ENCODE measurements at places on chromosomes 4 and X.

GRCh38 chr4:172850838-172851237 lies 317.8 kb upstream of the GALNT7 start:
- DNase-seq = no peak

GRCh38 chr4:73822389-73822788 lies 14.1 kb upstream of the CXCL6 start:
- DNase-seq = no peak

DNA sequence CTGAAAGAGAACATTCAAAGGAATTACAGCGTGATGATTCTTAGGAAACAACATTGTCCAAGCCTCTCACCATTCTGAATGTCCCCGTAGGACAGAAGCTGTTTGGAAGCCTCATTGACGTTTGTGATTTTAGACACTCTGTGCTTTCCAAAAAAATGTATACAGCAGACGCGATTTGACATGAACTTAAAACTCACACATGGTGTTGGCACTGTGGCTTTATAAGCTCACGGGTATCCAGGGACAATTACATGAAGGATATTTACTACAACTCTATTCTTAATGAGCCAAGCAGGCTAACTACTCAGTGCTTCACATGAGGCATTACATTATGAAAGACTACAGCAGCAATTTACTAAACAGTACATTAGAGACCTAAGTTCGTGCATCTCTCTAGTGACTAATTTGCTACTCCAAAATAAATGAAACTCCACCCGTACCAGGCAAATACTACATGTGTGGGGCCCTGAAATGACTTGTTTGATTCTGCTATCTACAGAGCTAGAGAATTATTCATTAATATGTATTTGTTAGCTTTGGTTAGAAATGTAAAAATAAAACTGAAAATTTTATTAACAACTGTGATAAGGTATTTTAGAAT lies 620.7 kb downstream of the SPRY1 start:
- DNase-seq = no peak

DNA sequence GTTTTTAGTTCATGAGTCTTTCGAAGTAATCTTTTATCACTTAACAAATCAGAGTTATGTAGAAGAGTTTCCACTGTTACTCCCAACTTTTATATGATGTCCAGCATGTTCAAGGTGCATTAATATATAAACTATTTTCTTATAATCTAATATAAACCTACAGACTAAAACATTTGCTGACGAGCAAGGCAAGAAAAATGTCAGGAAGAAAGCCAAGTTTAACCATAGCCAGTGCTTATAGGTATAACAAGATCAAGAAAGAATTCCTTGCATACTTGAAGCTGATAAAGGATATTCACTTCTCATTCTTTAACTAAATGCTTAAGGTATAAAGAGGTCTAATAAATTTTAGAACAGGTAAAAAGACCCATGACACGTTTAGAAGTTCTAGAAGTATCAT lies 167.7 kb downstream of the NPNT start:
- DNase-seq = no peak

GRCh38 chrX:137566746-137567679 lies 1.1 kb downstream of the ZIC3 start:
- DNase-seq = no peak

- no peak for DNase-seq
Measured at GRCh38 chr4:52704661-52705060, 45.6 kb upstream of the USP46 start.

GRCh38 chr4:91212211-91212610 lies 1085.0 kb downstream of the CCSER1 start:
- DNase-seq = no peak

DNA sequence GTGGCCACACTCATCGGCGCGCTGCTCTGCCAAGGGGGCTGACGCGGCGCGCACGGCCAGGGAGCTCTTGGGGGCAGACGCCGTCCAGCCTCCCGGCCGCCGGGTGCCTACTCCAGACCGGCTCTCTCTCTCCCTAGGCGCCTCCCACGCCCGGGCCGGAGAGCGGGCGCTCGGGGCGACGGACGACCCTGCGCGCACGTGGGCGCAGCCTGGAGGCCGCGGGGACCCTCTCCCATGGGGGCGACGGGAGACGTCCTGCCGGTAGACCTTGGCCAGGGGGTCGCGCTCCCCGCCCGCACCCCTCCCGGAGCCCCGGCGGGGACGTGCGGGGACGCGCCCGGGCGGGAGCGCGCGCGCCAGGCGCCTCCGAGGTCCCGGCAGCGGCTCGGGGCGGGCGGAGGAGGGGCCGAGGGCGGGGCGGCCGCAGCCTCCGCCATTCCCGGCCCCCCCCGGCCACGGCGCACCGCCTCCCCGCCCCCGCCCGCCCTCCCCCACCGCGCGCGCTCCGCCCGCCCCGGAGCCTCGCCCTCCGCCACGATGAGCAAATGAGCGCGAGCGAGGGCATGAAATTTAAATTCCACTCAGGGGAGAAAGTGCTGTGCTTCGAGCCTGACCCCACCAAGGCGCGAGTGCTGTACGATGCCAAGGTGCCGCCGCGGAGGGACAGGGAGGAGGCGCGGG lies at the start of gene MSL3:
MSL3 (plus strand) TSS at position 519 of the 681 bp plus-strand sequence; CDS start at position 546, 27 bp downstream.
- DNase-seq = no peak

DNA sequence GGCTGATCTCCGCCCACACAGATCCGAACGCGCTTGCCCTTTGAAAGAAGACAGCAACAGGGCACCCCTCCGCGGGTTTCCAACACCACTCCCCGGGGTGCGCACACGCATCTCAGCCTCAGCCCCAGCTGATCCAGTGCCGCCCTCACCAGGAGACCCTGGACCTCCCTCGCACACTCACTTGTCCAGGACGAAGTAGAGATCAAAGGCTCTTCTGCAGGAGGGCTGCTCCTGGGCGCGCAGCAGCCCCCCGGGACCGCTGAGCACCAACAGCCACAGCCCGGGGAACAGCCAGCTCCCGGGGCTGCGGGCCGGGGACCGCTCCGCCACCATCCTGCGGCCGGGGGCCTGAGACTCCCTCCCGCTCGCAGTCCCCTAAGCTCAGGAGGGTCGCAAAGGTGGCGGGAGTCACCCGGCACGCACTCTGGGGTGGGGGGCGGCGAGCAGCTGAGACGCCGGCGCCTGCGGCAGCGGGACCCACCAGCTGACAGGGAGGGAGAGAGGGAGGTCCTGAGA lies 743 bp downstream of the ANTXR2 start:
- DNase-seq = no peak

- DNase-seq = no peak
Measured at GRCh38 chr4:14234307-14234706, 606.8 kb upstream of the BOD1L1 start.

DNA sequence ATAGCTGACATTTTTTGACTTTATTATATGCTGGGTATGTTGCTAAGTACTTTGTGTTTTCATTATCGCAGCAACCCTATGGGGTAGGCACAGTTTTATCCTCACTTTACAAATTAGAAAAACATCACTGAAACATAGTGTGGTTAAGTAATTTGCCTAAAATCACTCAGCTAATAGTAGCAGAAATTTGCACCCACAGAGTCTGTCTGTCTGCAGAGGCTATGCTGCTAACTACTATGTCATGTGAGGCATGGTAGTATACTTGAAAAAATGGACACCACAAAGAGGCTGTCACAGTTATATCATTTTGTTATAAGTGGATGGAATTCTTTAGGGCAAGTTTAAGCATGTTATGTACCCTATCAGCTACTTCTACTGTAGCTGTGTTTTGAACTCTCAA lies 69.0 kb downstream of the STAG2 start:
- DNase-seq = no peak

GRCh38 chrX:13864264-13864663 lies 47.4 kb upstream of the GPM6B start:
- DNase-seq = no peak

DNA sequence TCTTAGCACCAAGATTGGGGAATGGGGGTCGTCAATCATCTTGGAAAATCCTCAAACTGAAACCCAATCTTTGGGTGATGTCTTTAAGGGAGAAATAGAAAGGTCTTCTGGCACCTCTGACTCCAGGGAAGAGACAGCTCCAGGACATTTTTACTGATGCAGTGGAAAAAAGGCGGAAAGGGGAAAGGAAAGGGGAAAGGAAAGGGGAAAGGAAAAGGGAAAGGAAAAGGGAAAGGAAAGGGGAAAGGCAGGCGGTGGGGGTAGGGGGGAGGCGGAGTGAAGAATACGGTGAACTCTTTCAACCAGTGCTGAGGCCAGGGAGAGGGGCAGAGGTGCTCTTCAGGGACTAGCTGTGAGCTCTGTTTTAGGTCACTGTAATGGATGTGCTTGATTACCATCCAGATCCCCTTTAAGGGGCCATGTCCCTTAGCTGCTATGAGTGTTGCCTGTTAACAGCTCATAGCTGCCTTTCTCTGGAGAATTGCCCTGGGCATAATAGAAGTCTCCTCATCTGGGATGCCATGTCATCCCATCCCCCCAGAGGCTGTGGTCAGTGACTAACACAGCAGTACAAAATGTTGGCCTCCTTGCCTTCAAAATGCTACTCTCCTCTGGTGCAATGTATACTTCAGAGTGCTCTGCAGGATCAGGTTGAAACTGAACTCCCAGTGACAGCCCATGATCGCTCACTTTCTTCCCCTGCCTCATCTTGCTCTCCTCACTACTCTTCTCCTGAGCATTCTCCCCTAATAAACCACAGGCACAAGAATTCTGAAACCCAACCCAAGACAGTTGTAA lies 92.4 kb upstream of the AP1S2 start:
- no peak for DNase-seq

DNA sequence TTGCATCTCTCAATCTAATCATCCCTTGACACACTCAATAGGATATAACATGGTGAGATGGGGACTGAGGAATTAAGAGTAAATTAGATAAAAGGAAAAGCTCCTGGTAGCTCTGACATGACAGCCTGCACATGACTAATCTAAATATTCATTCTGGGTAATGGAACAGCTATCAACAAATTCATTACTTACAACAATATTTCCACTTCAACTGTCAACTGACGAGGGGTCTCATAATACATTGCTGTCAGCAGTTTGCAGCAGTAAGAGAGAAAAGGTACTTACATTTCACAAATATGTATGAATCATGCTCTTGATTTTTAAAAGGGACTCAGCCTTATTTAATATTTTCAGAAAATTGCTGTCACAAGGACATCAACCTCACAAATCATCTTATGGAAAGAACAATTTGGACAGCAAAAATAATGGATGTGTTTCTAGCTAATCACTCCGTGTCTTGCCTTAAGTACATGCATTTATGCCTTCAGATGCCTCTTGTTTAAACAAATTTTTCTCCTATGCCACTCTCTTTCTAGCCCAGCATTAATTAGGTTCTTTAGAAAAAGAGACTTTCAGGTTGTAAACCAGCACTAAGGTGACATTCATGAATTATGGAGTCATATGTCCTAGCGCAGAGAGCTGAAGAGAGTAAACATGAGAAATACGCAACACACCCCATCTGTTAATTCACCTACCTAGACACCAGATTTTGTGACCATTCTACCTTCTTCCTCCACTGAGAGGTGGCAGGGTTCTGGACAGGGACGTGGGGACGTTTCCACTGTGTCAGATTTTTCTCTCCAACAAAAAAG lies 99.6 kb upstream of the TMEM150C start:
- no peak for DNase-seq

GRCh38 chr4:44493924-44494323 lies 45.3 kb upstream of the KCTD8 start:
- no peak for DNase-seq

DNA sequence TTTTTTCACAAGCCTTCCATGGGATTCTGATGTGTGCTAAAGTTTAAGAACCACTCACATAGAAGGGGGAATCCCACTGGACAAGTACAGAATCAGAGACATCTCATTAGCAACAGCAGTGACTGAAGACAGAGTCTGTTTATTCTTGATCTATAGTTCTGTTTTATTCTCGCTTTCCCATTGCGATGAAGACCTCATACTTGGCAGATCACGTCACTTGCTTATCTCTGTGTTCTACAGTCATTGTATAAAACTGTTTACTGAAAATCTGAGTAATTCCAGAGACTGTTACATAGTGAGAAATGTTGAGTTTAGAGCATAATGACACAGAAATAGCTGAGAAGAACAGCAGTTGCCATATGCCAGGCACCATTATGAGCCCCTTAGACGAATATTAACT lies 185.5 kb downstream of the PTTG2 start:
- DNase-seq = no peak

GRCh38 chr4:101075536-101075935 lies 271.8 kb downstream of the PPP3CA start:
- no peak for DNase-seq

DNA sequence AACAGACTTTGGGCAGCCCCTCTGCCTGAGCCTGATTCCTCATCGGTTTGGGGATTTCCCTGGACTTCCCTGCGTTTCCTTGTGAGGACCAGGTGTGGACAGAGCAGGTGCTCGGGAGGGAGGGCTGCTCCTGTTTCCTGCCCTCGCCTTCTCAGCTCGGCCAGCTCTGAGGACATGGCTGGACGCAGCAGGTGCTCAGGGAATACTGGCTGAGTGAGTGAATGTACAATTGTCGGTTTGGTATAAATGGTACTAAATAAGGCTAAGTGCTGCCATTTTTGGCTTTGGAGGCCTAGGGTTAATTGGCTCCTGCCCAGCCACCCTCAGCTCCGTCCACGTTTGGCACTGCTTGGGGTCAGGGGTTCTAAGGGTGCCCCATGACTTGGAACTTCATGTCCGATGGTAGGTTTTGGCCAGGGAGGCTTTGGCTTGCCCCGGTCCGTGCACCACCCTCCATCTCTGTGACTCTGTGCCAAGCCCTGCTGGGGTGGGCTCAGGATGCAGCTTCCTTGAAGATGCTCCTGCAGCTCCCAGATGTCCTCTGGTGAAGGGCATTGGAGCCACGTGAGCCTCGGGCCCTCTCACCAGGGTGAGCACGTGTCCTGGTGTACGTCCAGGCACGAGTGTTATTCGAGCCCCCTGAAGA lies 45.0 kb upstream of the NKX1-1 start:
- no peak for DNase-seq

GRCh38 chrX:56000174-56000573 lies 232.0 kb upstream of the KLF8 start:
- DNase-seq = no peak

DNA sequence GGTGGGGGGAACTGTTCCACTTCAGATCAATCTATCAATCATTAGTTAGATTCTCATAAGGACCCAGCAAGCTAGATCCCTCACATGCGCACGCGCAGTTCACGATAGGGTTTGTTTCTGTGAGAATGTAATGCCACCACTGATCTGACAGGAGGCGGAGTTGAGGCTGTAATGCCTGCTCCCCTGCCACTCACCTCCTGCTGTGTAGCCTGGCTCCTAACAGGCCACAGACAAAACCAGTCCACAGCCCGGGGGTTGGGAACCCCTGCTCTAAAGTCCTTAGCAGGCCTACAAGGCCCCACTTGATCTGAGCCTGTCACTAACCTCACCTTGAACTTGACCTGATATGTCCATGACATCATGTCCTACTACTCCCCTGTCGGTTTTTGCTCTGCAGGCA lies 30.3 kb downstream of the ARL9 start:
- no peak for DNase-seq
